ENCODE measurements at places on chromosomes 11 and 22.

GRCh38 chr11:62573006-62573591 lies 592 bp downstream of the EEF1G start:
- no peak for DNase-seq

DNA sequence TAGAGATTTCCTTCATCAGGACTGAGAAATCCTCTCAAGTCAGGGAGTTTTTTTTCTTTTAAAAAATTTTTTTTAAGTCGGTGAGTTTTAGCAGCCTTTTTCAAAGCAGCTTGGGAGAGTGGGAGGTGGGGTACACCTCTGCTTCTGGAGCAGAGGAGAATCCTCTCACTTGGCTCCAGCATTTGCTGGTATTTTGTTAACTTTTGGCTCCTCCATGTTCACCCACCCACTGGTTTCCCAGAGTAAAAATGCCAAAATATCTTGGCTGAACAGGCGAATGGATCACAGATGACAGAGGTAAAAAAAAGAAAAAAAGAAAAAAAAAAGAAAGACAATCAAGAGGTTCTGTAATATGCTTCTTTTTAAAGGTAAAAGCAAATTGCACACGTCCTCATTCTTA lies 68.0 kb downstream of the GAB2 start:
- DNase-seq = no peak

- no peak for DNase-seq
Measured at GRCh38 chr11:13051257-13051656, 42.1 kb downstream of the RASSF10 start.

DNA sequence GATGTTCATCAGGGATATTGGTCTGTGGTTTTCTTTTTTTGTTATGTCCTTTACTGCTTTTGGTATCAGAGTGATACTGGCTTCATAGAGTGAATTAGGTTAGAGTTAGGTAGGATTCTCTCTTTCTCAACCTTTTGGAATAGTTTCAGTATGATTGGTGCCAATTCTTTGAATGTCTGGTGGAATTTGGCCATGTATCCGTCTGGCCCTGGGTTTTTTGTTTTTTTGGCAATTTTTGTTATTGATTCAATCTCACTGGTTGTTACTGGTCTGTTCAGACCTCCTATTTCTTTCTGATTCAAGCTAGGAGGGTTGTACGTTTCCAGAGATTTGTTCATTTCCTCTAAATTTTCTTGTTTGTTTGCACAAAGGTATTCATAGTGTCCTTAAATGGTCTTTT lies 54.4 kb downstream of the ATXN10 start:
- no peak for DNase-seq

- no peak for DNase-seq
Measured at GRCh38 chr11:33474866-33475265, 217.7 kb downstream of the HIPK3 start.

- no peak for DNase-seq
Measured at GRCh38 chr11:131108760-131109159, 192.5 kb upstream of the SNX19 start.

GRCh38 chr11:90218606-90219005 lies 4.2 kb downstream of the CHORDC1 start:
- DNase-seq = no peak

GRCh38 chr11:20192151-20192550 lies 31.9 kb upstream of the DBX1 start:
- DNase-seq = no peak

- DNase-seq = peak; percentile 44
Measured at GRCh38 chr11:96263238-96263763, 79.7 kb downstream of the MAML2 start.

DNA sequence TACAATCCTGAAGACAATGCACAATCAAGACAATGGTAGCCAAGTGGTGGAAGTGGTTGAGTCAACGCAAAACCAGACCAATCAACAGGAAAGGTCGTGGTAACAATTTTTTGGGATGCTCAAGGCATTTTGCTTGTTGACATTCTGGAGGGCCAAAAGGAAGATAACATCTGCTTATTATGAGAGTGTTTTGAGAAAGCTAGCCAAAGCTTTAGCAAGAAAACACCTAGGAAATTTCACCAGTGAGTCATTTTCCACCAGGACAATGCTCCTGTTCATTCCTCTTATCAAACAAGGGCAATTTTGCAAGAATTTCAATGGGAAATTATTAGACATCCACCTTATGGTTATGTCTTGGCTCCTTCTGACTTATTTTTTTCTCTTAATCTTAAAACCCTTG lies 1932.2 kb upstream of the RAG2 start:
- DNase-seq = no peak

Data from amniotic stem cell (primary cell).